ENCODE measurements at places on chromosomes 11 and 22.
A peak's percentile ranks its signal among the peaks of the same experiment; 100 is the strongest.

GRCh38 chr11:86463120-86463519 is 88.4 kb downstream of the CCDC81 start:
- DNase-seq = no peak

GRCh38 chr11:95239871-95240649 is 9.1 kb upstream of the SESN3 start:
- no peak for DNase-seq

DNA sequence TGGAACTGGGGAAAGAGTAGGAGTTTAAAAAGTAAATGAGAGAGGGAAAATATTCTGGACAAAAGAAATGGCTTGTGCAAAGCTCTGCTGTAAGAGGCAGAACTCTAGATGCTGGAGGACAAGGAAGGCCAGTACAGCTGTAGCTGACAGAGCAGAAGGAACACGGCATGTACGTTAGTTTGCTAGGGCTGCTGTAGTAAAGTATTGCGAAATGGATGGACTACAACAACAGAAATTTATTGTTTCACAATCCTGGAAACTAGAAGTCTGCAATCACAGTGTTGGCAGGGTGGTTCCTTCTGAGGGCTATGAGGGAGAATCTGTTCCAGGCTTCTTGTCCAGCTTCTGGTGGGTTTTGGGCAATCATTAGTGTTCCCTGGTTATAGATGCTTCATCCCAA is 454.4 kb downstream of the NTM start:
- no peak for DNase-seq

DNA sequence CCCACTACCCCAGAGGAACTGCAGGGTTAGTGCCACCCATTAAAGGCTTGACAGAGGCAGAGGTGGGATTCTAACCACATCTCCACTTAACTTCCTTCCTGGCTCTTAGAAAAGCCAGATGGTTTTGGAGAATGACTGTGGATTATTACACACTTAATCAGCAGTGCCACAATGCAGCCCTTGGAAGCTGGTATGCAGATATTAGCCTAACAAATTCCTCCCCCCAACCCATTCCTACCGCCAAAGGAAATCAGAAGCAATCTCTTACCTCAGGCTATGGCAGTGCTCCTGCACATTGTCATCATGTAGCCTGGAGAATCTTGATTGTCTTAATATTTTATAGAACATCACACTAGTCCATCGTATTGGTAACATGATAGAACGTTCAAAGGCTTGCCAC is 23.2 kb upstream of the NRGN start:
- DNase-seq = no peak

DNA sequence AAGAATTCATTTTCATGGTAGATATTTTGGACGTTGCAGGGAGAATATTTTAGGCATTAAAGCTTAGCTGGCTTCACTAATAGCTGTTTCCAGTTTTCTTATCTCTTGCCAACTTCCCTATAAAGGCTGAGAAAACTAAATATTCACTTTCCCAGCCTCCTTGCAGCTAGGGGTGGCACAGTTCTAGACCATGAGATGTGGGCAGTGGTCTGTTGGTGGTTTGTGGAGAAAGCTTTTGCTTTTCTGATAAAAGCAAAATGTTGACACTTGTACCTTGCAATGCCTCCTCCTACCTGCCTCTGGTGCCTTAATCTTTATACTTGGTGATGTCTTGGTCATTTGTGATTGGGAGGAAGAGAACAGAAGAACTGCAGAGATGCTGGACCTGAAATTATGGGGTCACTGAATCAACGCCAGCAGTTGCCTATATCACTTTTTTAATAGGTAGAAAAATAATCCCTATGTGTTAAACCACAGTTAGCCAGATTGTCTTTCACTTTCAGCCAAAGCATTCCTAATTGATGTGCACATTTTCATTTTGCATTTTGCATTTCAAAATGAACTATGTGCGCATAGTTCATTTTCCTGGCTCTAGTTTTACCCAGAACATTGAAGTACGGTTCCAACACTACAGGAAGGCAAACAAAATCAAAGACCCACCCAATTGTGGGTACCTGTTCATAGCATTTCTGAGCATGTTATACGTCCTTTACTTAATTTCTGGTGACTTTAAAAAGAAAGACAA is 24.9 kb upstream of the ABTB2 start:
- DNase-seq = no peak

GRCh38 chr11:77084581-77085191 is 17.9 kb downstream of the CAPN5 start:
- DNase-seq = no peak

- no peak for DNase-seq
Observed at GRCh38 chr11:1969776-1970175, 22.6 kb downstream of the MRPL23 start.

- DNase-seq = no peak
Observed at GRCh38 chr11:111444040-111444439, 65.0 kb upstream of the POU2AF1 start.

DNA sequence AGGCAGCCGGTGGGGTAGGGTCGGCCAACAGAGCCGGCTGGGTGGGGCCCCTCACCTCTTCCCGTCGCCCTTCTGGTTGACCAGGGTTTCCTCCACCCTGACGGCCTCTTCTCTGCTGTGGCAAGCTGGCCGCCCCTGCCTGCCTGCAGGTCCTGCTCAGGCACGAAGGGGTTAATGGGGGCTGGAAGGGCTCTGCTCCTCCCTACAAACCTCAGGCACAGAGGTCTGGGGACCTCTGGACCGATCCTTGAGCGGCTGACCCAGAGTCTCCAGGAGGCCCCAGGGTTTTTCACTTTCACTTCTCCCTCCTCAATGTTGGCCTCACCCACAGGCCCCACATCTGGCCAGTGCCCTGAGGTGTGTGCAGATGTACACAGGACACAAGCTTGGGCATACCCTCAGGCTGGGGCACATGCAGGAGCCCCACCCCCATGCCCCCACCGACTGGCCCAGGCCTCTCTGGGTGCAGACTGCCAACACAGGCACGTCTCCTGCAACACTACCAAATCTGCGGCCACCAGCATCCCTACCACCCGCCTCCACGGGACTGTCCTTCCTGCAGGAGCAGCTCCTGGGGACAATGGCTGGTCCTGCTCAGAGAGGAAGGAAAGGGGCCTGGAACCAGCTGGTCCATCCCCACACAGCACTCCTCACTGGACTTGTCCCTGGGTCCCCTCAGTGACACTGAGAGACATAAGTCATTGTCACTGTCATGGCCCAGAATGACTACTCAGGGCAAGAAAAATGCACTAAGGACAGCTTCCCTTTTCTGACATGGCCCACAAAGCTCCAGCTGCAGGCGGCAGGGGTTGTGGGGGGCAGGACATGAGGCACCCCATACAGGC is 3.2 kb upstream of the TBX1 start:
- no peak for DNase-seq

DNA sequence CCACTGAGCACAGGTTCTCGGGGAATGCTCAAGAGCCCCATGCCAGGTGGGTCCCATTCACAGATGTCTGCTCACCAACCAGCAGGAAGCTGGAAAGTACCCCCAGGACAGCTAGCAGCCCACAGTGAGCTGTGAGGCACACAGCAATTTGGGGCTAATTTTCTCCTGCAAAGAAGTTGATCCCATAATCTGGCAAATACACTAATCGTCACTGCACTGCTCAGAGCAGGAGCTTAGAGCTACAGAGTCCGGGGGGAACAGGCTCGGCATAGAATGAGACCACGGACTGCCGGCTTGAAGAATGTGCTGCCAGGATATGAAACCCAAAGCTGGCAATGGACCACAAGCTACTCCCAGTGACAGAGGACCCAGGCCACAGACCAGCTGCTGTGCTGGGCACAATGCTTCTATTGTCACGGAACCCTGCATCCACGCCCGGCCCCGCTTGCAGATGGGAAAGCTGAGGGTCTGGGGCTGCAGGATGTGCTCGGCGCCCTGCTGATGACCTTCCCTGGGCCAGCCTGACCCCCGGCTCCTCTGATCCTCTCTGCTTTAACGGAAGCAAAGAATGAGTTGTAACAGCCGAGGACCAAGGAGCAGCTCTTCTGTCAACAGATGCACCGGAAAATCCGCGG is 239.7 kb downstream of the CTTN start:
- DNase-seq = no peak

- peak; percentile 59 for DNase-seq
Observed at GRCh38 chr11:304915-305843, 2.4 kb upstream of the IFITM2 start.

GRCh38 chr22:47621253-47621652 is 858.8 kb downstream of the TBC1D22A start:
- DNase-seq = no peak

GRCh38 chr22:35905894-35906293 is 122.7 kb downstream of the RBFOX2 start:
- no peak for DNase-seq

DNA sequence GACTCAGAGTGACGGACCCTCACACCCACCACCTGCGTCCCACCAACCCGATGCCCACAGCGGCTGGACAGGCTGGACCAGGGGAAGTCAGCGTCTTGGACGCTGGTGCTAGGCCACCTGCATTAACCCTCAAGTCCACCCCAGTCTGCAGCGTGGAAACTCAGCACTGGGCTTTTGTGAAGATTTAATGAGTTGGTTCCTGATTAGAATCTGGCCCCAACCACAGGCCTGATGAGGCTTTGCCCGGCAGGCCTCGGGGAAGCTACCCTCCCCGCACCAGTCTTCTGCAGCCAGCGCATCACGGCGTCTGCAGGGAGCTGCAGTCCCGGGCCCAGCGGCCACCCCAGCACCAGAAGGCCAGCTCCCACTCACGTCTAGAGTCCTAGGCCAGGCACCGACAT is 101.0 kb downstream of the BRD1 start:
- no peak for DNase-seq

DNA sequence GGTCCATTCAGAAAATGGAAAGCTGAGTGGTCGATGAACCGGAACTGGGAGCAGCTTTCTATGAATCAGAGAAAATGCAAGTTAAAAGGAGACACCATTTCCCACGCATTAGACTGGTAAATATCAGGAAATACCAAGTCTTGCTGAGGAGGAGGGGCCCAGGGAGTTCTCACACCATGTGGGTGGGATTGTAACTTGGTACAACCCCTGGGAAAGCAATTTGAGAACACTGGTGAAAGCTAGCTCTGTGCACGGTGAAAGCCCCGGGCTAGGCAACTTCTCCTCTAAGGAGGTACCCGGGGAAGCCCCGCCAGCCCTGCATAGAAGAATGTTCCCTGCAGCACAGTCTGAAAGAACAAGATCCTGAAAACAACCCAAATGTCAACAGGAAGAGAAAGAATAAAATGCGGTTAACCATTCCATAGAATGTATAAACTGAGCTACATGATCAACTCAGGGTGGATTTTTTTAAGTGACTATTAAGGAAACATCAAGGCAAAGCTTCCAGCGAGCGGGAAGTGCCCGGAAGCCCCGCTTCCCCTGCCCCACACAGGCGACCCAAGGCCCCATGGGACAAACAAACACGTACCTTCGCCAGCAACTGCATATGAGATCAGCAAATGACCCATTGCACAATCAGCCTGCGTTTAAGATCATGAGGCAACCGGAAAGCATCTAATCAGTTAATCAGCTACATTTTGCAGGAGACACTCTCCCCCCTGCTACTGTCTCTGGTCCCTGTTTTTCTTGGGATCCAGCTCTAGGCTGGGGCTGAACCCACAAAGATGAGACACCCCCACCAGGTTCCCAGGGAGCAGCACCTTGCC is 11.3 kb downstream of the SHANK2 start:
- DNase-seq = no peak

GRCh38 chr11:94309757-94310156 is 5.4 kb downstream of the IZUMO1R start:
- DNase-seq = no peak

- no peak for DNase-seq
Observed at GRCh38 chr11:125448136-125448535, 47.9 kb downstream of the FEZ1 start.

GRCh38 chr11:60130496-60130895 is 42.0 kb downstream of the MS4A2 start:
- no peak for DNase-seq

DNA sequence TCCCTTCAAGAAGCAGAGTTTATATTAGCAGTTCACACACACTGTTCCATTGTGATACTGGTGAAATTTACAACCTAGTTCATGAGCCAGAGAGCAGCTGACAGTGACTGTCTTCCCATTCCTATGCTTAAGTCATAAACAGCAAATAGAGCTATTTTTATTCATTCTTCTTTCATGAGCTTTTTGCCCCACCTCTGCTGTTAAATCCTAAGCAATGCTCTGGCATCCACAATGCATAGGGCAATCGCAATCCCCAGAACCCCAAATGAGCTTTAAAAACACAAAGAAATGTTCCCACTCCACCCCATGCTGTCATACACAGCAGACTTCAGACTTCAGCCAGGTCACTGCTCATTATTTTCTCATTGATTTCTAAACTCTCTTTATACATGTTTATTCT is 307.5 kb downstream of the ETS1 start:
- DNase-seq = no peak

DNA sequence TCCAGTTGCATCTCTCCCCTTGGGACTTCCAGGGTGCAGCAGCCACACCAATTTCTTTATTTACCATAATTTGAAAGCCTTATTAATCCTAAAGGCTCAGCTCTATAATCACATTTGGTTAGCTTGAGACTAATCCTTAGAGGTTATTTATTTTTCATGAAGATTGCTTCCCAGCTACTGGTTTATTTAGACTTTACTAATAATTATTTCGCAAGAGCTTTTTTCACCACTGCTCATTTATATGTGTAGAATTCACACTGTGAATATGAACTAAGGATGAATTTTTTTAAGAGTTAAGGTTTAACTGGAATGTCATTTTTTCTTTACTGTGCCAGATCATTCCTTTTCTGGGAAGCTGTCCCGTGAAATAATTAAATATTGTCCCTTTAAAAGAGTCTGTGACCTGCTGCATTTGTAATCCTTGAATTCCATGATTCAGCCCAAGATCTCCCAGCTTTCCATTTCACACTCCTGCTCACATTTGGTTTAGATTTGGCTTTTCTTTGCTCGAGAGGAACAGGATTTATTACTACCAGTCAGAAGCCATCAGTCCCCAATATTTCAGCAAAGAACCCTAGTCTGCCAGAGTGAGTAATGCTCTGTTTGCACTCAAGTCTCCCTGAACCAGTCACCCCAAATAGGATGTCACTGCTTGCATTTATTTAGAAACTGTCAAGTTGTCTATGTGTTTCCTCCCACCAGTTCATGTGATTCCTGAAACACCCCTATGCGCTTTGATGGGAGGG is 4.4 kb upstream of the CD44 start:
- DNase-seq = no peak

DNA sequence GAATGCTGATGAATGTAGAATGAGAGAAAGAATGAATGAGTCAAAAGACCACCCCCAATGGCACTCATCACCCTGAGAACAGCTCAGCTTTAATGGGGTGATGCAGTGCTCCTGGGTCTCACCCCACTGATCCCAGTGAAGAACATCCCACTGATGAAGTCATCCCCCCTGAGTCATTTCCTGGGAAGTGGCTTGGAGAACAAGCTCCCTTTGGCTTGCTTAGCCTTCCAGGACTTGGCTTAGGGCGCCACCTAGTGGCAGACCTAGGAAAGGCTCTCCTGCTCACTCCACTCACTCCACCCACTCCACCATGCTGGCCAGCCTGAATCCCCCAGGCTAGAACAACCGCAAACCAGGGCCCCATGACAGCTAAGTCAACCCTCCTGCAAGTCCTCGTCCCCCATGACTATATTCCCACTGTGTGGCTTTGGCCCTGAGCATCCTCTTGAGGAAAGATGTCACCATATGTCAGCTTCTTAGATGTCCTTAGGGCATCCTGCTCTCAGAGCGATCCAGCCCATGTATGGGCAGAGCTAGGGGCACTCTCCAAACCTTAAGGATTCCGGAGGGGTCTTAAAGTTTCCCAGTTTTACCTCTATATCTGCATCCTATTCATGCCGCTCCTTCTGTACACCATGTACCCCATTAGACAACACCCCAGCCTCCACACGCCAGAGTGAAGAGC is 17.8 kb upstream of the TMPRSS13 start:
- DNase-seq = peak; percentile 67
